Stimulated activated CD4-positive, alpha-beta T cell treated with anti-CD3 and anti-CD28 coated beads, Interleukin-12 subunit alpha, Interleukin-12 subunit beta, amount 100 ng/mL, for 24 hours (primary cell): ENCODE measurements at places on chromosomes 3 and 15.

- no peak for DNase-seq
These were observed 49.2 kb downstream of the KATNBL1 start for GRCh38 chr15:34160735-34161134.

GRCh38 chr3:104909198-104909597 lies 457.5 kb upstream of the ALCAM start:
- no peak for DNase-seq

DNA sequence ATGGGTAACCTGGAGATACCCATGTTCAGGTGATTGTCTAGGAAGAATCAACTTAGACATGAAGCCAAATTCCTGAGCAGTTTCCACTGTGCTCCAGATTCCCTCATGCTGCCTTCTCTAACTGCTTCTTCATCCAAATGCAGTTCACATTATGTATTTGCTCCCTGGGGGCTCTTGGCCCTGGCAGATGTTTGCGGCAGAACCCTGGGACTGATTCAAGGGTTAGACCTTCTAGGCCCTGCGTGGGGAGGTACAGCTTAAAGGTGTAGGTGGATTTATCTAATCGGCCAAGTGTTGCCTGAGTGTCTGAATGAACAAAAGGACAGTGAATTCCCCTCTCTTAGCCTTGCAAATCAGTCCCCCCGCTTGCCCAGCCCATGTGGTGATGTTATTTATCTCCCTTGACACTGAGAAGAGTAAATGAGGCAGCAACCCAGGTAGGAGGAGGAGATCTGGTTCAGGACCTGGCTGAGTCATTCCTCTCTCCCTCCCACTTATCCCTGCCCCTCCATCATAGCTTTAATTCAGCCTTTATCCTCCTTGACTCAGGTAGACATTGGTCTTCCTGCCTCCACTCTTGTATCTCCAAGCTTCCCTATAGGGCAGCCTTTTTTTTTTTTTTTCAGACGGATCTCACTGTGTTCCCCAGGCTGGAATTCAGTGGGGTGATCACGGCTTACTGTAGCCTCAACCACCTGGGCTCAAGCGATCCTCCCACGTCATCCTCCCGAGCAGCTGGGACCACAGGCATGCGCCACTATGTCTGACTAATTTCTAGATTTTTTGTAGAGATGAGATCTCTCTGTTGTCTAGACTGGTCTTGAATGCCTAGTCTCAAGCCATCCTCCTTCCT lies 54.8 kb downstream of the MAGEF1 start:
- no peak for DNase-seq

DNA sequence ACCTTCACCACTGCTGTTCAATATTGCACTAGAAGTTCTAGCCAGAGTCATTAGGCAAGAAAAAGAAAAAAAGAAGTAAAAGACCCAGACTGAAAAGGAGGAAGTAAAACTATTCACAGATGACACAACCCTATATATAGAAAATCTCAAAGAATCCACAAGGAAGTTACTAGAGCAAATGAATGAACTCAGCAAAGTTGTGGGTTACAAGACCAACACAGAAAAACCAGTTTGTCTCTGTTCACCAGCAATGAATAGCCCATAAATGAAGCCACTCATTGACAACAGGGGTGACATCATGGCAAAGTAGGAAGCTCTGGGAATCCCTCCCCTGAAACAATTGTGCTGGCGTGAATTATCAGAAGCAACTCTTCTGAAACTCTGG lies 4.6 kb downstream of the CFAP100 start:
- DNase-seq = no peak

DNA sequence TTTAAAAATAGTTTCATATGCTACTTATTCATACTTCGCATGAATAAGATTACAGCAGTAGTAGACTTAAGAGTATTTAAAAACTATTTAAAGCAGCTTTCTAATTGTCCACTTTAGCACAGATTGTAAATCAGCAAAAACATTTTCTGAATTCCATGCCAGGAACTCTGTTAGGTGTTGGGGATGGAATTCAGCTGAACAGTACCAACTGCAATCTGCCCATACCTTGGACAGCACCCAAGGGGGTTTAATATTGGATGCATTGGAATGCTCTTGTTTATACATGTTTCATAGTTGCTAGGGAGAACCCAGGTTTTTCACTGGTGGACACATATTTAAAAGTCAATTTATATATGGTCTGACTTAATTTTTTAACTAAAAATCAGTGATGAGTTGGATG lies 74.8 kb downstream of the PPM1L start:
- DNase-seq = no peak

DNA sequence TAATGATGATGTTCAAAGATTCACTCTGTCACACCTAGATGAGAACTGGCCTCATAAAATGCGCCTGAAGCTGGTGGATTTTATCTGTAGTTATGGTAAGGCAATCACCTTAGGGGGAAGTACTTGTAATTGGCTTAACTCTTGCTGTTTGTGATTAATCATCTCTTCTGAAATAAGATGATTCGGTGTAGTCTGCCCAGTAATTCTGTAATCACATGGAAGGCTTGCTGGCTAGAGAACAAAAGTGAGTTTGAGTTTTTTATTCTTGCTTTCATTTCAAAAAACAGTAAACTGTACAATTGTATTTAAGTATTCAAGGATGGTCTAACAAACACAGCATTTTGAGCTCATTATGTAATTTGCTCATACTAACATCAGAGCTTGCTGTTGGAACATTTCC lies 72.1 kb downstream of the OTOL1 start:
- DNase-seq = no peak

DNA sequence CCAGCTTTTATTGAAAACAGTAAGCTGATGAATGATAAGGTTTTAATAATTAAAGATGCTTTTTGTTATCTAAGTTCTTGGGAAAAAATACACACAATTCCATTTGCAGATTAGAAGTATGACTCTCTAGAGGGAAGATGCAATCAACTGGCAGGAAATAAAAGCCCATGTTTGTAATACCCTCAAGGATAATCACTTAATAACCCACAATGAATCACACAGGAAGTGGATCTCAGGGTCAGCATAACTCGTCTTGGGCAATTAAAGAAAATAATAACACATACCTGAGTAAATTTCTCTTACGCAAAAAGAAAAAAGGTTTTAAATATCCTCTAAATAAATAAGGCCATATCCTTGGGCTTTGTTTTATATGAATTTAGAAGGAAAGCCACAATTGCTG lies 9.4 kb upstream of the EID1 start:
- no peak for DNase-seq

GRCh38 chr15:81388436-81388770 lies 14.4 kb upstream of the TMC3 start:
- DNase-seq = no peak

GRCh38 chr15:59437142-59437816 lies 707 bp upstream of the FAM81A start:
- no peak for DNase-seq

DNA sequence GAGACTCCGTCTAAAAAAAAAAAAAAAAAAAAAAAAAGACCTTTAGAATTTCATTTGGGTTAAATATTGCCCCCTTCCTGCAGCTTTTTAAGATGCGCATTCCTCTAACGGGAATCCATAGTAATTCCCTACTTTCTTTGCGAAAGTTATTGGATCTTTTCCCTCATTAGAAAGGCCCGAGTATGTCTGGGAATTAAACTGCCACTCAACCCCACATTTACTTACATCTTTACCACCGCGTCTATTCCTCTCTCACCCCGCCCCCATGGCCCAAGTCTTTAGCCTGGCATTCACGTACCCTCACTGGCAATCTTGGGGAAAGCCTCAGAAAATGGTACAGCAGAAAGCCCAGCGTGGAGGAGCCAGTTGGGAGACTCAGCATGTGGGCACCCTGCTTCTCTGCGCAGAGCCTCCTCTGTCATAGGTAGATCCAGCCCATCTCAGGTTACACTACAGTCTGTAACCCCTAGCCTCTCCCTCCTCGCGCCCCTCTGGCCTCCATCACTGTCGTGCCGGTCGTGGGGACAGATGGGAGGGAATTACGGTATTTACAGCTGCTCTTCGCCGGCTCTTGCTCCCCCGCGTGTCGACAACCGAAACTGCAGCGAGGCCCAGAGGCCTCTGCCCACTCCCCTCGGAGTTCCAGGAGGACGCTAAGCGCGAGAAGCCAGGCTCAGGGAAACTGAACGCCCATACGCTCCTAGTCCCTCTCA lies 6.4 kb upstream of the ANKDD1A start:
- peak; percentile 73 for DNase-seq

DNA sequence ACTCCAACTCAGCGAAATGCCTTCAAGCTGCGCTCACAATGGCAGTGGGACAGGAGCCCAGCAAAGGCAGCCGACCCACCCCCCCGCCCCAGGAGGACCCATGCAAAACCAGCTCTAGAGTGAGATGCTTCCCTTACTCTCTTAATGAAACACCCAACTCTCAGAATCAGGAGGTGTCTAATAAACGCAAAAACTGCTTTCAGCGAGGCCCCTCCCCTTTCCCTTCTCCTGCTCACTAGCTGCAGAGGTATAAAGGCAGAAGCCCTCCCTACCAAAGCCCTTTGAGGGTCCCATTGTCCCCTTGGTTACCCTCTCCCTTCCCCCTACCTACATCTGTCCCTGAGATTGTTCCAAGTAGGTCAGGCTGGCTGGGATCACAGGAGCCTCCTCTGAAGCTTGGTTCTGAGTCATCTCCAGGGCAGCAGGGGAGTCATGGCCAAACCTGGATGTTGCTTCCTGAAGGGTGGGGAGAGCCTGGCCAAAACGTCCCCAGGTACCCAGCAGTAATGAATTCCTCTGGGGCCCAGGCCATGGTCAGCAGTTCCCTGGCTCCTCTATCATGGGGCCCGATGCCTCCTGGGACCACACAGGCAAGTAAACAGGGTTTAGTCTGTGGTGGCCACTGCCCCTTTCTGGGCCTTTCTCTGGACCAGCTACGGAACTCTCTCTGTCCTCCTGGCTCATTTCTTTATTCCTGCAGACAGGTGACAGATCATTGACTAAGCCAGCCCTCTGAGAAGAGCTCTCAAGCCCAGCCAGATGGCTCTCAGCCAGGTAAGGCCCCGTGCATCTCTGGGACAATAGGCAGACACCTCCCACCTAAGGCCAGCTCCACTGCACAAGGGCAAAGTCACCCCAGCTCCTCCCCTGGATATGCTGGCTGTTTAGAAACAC lies 8.6 kb downstream of the KLHL25 start:
- no peak for DNase-seq

- DNase-seq = no peak
These were observed 215.5 kb downstream of the PDZRN3 start for GRCh38 chr3:73409138-73409763.

DNA sequence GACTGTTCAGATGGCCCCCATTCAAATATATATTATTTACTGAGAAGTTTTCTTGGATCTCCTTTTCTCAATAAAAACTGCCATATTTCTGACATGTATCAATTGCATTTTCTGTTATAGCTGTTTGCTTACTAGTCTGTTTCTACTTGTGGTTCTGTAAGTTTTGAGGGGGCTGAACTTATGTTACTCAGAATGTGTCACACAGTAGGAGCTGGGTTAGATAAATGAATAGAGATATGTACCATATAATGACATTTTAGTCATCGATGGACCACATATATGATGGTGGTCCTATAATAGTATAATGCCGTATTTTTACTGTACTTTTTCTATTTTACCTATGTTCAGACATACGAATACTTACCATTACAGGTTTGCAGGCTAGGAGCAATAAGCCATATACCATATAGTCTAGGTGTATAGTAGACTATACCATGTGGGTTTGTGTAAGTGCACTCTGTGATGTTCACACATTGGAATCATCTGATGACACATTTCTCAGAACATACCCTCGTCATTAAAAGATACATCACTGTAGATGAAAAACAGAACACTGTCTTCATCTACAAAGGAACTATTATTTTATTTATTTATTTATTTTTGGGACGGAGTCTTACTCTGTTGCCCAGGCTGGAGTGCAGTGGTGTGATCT lies 22.3 kb downstream of the PPP4R2 start:
- DNase-seq = no peak

DNA sequence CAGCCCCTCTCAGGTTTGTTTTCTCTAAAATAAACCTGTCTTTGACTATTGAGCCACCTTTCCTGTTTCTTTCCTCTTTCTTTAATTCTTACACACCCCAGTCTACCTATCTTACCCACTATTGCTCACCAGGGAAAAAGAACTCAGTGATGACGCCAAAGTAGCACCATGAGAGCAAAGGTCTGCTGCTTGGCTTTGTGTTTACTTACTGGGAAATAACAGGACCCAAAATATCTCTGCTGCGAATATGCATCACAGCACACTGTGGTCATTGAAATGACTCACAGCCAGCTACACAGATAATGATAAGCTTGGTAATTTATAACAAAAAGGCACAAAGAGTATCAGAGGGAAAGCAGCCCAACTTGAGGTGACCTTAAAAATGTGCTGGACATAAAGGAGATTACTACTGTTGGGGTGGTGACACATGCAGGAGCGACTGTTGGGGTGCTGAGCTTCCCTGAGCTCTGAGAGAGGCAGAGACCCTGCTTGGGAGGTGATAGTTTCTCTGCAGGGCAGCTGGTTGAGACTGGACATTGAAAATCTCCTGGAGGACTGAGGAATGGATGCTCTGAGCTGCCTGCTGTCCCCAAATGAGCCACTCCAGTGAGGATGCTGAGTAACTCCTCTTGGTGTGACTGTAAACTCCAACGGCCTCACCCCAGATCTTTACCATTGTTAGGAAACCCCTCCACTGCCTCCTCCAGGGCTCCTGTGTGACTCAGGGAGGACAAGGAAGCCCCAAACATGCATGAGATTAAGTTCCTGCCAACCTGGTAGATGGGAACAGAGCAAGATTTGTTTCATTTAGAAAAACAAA lies 14.5 kb downstream of the EFCAB12 start:
- no peak for DNase-seq

DNA sequence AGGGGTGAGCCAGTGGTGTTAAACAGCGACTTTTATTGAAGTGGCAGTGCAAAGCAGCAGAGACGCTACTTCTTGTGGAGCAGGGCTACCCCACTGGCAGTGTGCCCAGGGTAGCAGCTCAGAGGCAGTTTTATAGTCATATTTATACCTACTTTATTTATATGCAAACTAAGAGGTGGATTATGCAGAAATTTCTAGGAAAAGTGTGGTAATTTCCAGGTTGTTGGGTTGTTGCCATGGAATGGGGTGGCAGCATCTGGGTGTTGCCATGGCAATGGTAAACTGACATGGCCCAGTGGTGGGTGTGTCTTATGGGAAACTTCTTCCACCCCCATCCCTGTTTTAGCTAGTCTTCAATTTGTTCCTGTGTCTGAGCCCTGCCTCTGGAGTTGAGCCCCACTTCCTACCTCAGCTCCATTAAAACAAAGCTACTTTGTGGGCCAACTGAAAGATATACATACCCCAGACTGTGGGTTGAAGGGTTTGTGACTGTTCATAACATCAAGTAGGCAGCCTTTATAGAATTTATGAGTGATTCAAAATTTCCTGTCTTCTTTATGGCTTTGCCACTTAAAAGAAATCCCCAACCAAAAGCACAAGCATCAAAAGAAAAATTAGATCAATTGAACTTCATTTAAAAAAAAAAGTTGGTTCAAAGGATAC lies 60.3 kb downstream of the EBLN2 start:
- DNase-seq = no peak
